ENCODE measurements at places on chromosomes 13 and 19. TPM values are rescaled to one million over a fixed set of nuclear protein-coding genes. Genes with fewer than 3 reads are reported as not detected.

PTH2 gene
- total RNA-seq = not detected

DBP gene
- 9.8 TPM for total RNA-seq

DNA sequence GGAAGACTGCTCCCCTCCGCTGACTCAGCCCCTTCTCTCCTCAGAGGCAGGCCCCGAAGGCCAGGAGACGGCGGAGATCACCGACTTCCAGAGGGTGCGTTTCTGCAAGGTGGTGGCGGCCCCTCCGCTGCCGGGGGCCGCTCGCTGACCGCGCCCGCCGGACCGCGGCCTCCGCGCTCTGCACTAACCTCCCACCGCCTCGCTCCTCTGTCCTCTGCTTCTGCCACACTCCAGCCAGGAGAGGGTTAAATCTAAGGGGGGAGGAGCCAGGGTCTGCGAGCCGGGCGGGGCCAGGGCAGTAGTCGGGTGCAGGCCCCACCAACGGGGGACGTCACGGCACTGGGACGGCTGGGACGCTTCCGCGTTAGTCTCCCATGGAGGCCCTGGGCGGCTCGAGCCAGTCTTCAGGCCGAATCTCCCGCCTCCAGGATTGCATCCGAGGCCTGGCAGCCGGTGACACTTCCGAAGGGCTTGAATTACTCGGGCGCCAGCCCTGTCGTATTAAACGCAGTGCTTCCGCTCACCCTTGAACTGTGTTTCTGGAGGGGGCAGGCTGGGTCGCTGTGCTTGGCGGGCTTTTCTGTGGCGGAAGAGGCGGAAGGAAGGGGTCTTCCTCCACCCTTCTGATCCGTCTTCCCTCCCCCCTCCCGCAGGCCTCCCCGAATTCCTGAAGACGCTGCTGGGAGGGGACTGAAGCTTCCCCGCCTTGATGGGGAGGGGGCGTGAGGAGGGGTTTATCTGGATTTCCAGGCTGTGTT, 1.2 kb upstream of the INAFM1 start:
- peaks cover 35% of the 10 kb centered on the region for H3K4me1 ChIP-seq
- peaks cover 36% of the 10 kb centered on the region for H3K36me3 ChIP-seq
- peak overlapping the region; percentile 99 for H3K27ac ChIP-seq

DNA sequence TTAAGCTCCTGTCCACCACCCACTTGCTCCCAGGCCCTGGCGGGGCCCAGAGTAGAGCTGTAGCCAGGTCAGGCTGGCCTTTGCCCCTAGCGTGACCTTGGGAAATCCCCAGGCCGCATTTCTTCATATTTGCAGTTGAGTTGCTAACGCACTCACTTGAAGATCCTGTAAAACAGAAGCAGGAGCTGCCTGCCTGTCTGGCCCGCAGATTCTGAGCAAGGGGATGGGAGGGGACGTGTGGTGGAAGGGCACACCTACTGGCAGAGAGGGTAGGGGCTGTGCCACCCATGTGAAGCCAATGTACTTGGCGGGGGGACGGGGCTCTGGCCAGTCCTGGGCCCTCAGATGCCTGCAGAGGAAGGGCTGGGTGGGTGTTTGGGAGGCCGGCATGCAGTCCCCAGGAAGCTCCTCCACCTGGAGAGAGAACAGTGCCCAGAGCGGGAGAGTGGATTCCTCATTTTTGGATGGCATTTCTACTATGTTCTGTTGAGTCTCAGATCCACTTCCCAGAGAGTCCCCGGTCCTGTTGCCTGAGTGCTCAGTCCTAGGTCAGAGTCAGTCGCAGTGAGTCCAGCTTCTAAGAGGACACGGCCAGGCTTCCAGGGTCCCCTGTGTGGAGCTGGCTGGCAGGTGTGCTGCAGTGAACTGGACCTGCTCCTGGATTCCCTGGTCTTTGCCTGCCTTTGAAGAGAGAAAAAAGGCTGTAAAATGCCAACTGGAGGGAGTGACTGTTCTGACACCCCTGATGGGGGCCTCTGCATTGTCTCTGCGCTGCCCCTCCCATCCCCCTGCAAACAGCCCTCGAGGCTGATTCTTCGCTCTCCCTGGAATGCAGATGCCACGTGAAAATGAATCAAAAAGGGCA, 62.9 kb downstream of the GGACT start:
- no peak for DNase-seq
- H3K4me3 ChIP-seq = no peak overlapping the region
- peaks cover 32% of the 10 kb centered on the region for H3K36me3 ChIP-seq
- no peaks in the 10 kb centered on the region for H3K27me3 ChIP-seq
- no peak overlapping the region for H3K27ac ChIP-seq
- H3K4me1 ChIP-seq = peaks cover 12% of the 10 kb centered on the region

DNA sequence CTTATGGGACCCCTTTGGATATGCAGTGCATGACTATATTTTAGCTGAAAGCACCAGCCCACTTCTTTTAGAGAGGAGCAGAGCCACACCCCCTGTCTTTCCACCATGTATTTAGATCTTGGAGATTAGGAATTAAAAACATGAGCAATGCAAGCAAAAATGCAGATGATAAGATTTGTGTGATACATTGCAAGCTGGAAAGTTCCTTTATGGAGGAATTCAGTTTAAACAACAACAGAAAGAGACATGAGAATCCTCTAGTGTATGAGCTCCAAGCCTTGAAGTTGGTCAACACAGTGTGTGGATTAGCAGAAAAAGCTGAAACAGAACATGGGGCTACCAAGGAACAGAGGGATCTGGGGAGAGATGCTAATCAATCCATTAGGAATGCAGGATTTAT, 529.8 kb upstream of the NBEA start:
- H3K4me3 ChIP-seq = no peak overlapping the region
- peaks cover 7% of the 10 kb centered on the region for H3K4me1 ChIP-seq
- no peak for DNase-seq
- no peaks in the 10 kb centered on the region for H3K27me3 ChIP-seq

DNA sequence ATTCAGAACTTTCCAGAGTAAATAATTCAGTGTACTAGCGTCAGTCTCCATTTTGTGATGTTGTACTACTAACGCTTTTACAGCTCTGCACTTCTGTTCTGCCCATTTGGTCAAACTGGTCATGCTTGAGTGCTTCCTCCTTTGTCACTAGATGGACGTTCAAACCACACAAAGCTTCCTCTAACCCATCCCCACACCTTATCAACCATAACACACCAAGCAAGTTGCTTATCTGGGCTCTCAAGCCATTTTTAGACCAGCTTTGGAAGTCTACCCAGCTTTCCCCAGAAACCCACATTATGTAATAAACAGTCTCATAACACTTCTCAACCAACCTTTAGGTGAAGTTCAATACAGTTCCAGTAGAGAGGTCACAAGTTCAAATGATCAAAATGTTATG, 2.3 kb upstream of the ZNF347 start:
- H3K27me3 ChIP-seq = no peaks in the 10 kb centered on the region
- H3K4me3 ChIP-seq = no peak overlapping the region
- peaks cover 11% of the 10 kb centered on the region for H3K4me1 ChIP-seq

Data from muscle of leg (tissue), 16 donors.